Stimulated activated naive CD8-positive, alpha-beta T cell treated with anti-CD3 and anti-CD28 coated beads, Interleukin-15, amount 100 ng/mL, for 72 hours (primary cell): ENCODE measurements at places on chromosomes 4 and X.
A peak's percentile ranks its signal among the peaks of the same experiment; 100 is the strongest.

- DNase-seq: no peak
Observed at GRCh38 chr4:5878359-5878758, 14.5 kb downstream of the CRMP1 start.

DNA sequence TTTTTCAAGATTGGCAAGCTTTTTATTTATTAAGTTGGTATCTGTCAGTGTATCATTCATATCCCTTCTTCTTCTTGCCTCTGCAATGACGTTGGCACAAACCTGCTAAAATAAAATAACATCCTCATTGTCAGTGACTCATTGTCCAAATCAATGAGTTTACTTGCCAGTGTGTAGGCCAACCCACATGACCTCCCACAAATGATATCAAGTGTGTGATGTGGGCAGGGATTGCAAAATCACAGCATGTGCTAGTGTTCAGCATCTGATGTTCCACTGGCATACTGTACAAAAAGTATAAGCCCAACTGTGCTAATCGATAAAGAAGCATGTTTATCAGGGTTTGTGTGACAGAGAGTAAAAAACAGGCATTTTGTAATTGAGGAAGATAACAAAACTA lies 25.5 kb downstream of the GPAT3 start:
- no peak for DNase-seq

- DNase-seq: no peak
Observed at GRCh38 chrX:107673431-107673830, 45.1 kb downstream of the PRPS1 start.

- DNase-seq: no peak
Observed at GRCh38 chrX:131063613-131064012, 5.5 kb downstream of the ARHGAP36 start.

- no peak for DNase-seq
Observed at GRCh38 chr4:52423967-52424366, 235.1 kb downstream of the USP46 start.

- no peak for DNase-seq
Observed at GRCh38 chrX:18032486-18033221, 171.6 kb upstream of the RAI2 start.

DNA sequence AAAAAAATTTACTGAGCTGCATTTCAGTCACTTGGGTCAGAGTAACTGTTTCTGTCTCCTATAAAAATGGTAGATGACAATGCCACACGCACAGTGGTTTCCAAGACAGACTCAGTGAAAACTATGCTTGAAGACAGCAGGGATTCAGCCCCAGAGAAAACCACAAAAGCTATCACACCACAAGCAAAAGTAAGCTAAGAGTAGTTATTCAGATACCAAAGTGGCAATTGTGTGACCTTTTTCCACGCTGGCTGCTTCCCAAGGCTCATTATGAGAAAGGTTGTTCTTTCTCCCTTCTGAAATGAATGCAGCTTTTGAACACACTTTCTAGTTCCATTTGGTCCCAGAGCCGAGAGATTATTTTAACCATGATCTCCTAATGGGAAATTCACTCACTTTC lies 46.4 kb upstream of the GPM6B start:
- DNase-seq: no peak

GRCh38 chr4:9969526-9970398 lies 51.5 kb downstream of the SLC2A9 start:
- no peak for DNase-seq

DNA sequence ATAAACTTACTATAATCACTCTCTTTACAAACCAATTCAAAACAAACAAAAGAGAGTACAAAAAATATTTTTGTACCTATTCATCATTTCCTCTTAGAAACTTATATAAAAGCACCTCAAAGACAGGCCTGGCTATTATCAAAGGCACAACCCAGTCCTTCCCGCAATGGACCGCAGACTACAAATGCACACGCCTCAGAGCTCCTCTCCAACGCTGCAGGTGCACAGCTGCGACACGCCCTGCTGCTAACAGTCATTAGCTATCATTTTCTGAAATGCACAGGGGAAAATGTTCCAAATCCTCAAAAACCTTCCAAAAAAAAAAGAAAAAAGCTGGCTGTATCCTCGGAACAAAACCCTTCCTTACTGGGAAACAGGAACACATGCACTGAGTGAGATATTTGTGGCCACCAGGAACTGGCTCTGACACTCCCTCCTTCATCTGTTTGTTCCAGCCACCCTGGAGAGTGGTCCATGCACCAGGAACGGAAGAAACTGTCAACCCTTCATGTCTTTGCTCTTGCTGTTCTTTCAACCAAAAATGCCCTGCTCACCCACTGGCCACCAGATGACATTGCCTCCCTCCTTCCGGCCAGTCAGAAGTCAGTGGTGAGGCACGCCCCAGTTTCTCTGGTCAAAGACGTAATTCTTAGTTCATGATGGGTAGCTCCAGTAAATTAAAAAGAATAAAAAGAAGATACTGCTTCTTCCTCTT lies 16.7 kb downstream of the IRF2 start:
- no peak for DNase-seq

DNA sequence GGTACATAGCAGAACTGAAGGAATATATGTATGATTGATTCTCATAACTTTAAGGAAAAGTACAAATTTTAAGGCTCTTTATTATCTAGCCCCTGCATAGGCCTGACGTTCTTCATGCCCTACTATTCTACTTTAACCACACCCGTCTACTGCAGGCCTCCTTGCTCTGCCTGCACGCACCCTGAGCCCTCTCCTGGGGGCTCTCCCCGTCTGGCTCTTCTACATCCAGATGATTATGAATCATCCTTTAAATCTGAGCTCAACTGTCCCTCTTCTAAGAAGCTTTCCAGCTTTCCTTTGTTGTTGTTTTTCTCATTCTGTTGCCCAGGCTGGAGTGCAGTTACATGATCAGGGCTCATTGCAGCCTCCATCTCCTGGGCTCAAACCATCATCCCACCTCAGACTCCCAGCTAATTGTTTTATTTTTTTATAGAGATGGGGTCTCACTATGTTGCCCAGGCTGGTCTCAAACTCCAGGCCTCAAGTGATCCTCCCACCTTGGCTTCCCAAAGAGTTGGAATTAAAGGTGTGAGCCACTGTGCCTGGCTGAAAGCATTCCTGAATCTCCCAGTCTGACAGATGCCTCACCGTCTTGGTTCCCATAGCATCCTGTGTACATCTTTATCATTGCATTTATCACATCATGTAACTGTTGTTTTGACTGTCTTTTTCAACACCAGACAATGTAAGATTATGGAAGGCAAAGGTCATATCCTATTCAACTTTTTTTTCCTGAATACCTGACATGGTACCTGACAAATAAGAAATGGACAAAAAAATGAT lies 89.2 kb downstream of the WDFY3 start:
- DNase-seq: no peak

GRCh38 chr4:9916937-9917336 lies 104.4 kb downstream of the SLC2A9 start:
- DNase-seq: no peak

GRCh38 chrX:119622356-119623232 lies 16.4 kb upstream of the NKRF start:
- DNase-seq: no peak

DNA sequence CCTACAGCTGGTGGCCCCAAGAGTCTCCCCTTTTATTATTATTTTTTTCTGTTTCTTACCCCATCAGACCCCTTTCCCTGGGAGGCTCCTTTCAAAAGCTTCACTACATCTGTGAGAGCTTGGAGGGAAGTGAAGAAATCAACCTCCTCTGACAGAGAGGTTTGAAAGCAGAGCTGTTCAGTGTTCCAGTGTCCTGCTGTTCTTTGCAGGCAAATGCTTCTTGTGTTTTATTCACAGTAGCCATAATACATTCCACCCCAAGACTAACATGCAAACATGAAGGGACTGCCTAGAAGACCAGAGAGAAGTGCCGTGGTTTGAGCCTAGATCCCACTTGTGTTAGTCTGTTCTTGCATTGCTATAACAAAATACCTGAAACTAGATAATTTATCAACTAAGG lies 192.1 kb downstream of the PTTG2 start:
- no peak for DNase-seq

GRCh38 chr4:12071316-12071715 lies 642.6 kb upstream of the HS3ST1 start:
- DNase-seq: no peak

DNA sequence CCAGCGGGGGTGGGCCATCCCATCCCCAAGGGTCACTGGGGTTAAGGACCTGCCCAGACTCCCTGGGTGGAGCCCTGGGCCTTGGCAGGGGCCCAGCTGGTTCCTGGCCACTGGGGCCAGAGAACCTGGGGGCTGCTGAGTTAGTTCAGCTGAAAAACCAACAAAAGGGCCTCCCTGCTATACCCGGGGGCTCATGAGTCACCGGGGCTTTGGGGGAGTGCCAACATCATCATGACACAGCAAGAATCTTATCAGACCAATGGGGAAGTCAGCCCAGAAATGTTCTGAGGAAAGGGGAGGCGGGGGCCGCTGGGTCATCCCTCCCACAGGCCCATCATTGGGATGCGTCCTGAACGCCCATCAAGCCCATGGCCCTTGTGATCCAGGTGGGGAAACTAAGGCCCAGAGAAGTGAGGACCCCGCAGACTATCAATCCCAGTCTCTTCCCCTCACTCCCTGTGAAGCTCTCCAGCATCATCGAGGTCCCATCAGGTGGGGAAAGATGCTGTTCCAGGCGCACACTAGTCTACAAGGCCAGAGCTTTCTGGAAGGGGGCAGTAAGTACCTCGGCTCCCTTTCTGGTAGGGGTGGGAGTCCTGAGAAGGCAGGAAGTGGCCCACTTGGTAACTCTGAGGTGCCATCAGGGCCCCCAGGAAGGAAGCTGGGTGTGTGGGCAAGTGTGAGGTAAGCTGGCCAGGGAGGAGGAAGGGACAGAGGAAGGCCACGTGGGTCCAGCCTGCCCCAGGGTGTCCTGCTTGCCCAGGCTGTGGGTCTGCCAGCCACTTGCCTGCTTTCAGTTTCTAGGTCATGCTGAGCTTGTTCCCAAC lies 4.5 kb downstream of the G6PD start:
- peak; percentile 50 for DNase-seq

DNA sequence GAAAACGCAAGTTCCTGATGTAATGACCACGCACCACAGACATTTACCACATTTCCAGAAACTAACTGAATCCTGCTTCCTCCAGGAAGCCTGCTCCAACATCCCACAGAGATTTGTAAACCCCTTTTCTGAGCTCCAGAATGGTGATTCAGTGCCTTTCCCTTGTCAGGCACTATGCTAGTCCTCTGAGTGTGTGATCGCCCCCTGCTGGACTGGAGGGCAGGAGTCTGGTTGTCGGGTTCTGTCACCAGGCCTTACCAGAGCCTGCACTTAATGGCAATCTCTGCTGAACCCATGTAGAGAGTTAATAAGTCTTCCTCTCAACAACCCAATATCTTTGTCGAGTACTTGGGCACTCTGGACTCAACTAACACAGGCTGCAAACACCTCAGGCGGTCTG lies 14.5 kb upstream of the KDM5C start:
- peak; percentile 55 for DNase-seq

GRCh38 chrX:73765776-73766430 lies 202.9 kb downstream of the CHIC1 start:
- DNase-seq: no peak

- DNase-seq: no peak
Observed at GRCh38 chrX:13088156-13088487, 43.7 kb upstream of the FAM9C start.

DNA sequence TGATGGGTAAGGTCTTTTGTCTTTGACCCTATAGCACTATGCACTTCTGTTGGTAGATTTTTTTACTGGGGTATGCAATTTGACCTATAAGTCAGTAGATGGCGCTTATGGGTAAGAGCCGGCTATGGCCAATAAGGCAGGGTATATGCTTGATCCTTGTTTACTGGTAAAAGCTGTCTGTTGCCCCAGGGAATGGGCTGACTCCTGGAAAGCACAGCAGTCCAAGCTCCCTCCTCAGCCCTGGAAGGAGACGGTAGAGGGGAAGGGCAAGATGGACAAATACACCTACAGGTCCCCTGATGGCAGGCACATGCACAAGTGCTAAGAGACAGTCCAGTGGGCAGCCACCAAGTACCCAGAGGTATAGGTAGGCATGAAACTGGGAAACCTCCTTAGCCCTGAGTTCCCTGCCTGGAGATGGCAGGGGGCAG lies 63.7 kb downstream of the ADAMTS3 start:
- DNase-seq: no peak

- no peak for DNase-seq
Observed at GRCh38 chrX:86148594-86148993, 343 bp downstream of the DACH2 start.

DNA sequence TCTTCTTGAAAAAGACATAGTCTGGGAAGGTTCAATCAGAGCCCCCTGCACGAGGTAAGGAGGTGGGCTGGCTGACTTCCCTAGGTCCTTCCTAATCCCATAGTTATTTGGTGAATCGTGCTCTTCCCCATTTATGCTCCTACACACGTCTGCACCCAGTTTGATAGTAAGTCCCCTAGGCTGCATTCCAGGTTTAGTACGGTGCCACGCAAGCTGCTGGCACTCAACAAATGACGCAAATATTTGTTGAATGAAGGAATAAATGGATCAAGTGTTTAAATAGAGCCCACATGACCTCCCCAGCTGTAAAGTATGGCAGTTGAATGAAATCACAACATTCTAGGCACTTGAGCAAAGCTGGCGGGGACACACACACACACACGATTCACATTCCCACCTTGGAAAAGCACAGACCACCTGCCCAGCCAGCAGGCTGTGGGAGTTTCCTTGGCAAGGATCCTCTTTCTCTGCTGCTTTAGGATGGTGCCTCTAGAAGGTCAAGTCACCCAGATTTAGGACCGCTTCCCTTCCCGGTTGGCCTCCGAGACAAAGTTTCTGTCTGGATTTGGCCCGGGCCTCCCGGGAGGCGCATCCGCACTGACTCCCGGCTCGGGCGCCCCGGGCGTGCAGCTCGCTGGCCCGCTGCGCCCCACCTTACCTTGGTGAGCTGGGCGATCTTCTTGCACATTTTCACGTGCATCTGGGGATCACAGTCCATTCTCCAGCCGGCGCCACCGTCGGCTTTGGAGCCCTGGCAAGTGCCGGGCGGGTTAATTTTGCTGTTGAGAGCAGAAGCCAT lies 721 bp downstream of the FAM184B start:
- no peak for DNase-seq

DNA sequence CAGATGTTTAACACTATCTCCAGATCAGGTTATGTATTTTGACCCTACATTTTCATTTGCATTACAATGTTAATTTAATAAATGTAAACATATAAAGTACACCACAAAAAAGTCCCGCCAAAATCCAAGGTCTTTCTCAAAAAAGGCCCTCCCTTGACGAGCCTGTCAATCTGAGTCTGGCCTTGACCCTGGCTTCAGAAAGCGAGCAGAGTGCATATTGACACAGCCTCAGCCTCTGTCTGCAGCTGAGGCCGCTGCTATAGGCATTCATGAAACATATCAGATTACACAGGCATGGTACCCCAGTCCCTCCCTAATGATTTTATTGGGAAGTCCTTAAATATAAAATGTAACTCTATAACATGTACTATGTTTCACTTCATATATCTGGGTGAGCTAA lies 6.2 kb downstream of the MBNL3 start:
- DNase-seq: no peak

DNA sequence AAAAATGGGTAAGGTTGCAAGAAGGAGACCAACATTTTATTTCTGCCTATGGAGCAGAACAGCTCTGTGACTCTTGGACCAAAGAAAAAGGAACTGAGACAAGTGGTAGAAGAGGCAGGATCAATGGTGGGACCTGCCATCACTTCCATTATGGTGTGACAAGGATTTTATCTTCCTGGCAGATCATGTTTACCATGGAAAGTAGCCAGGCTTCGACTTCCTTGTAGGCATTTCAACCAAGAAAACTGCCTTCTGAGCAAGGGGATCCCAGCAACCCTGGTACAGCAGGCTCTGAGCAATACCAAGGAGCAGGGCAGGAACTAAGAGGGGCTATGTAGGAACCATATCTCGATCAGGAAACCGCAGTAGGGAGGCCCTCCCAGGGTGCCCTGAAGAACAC lies 317.4 kb downstream of the IQCM start:
- DNase-seq: no peak
